ENCODE measurements at places on chromosomes 12 and 14. TPM values are rescaled to one million over a fixed set of nuclear protein-coding genes. Genes with fewer than 3 reads are reported as not detected.
A peak's percentile ranks its signal among the peaks of the same experiment; 100 is the strongest.

DNA sequence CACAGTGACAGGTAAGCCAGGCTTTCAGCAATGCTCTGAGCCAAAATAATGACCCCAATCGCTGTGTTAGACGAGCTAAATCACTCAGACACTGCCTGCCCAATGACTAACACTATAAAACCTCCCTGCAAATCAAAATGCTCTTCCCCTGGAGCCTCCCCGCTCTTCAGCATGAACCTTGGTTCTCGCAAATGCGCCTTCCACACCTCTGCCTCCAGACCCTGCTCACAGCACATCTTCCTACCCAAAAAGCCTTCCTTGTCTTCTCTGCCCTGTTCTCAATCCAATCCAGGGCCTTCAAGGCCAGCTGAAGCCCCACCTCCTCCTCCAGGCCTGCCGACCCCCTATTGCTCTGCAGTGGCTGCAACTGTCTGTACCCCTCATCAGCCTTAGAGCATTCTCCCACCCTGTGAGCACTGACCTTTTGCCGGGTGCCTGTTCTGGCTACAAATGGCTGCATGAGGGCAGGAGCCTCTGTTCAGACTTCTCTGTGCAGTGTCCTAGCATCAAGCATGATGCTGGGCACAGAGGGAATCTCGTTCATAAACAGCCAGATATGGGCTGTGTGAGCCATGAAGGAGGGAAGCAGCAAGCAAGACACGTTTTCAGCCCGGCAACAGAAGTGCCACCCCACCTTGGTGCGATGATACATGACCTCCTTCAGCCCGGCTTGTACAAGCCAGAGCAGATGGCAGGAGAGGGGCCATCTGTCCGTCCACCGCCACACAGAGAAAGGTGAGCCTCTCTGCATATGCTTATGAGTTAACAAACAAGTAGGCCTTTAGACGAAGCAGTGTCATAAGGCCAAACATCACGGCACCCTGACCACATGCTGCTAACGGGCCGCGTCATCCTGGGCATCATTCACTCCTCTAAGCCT, 64.5 kb upstream of the DDX11 start:
- no peaks in the 10 kb centered on the region for H3K36me3 ChIP-seq
- H3K4me3 ChIP-seq, result no peak overlapping the region

DNA sequence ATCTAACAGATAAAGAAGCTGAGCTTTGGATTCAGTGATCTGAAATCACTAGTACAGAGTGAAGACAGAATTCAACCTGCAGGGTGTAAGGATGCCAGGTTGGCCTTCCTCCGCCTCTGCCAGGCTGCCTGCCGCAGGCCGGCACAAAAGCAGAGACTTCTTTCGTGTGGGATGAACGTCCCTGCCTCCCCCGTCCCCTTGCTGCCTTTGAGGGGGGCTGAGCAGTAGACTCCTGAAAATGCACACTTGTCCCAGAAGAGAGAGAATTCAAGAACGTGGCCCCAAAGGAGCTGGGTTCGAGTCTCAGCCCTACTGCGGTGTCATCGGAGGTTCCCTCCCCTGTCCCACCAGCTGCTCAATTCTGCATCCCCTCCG, 154.3 kb downstream of the BCL11B start:
- H3K4me3 ChIP-seq, result no peak overlapping the region
- H3K4me1 ChIP-seq, result no peaks in the 10 kb centered on the region
- no peak for DNase-seq
- H3K27ac ChIP-seq, result no peak overlapping the region
- H3K36me3 ChIP-seq, result no peaks in the 10 kb centered on the region
- peaks cover 26% of the 10 kb centered on the region for H3K27me3 ChIP-seq

DNA sequence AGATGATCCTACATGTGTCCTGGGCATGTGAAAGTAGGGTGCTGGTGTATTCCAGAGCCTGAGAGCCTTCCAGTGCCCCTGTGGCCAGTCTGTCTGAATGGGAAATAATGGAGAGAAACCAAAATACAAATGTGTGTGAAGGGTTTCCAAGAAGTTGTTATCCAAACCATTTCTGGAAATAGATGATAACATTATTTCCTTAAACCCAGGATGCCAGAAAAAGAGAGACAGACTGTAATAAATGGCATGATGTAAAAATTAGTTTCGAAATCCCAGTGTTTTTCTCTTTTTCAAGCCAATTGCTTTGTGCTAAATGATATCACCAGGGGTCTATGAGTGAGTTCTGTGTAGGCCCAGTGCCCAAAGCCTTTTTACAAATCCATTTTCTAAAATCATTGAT, 175.3 kb downstream of the PHLDA1 start:
- no peak overlapping the region for H3K27ac ChIP-seq
- no peaks in the 10 kb centered on the region for H3K27me3 ChIP-seq
- no peak for DNase-seq
- H3K4me1 ChIP-seq, result no peaks in the 10 kb centered on the region

DNA sequence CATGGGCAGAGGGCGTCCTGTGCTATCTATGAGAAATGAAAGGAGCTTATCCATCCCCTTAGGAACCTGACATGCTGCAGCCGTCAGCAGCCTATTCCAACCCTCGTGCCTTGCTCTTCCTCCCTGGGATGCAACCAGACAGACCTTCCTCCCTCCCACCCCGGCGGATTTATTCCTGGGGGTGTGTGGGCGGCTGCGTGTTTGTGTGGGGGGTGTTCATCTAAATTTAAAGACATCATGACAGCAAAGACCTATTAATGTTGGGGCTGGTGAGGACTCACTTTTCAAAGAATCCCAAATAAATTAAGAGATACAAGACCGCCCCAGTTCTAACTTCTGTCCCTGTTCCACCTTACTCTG, 52.0 kb downstream of the WSCD2 start:
- no peak overlapping the region for H3K27ac ChIP-seq
- no peaks in the 10 kb centered on the region for H3K4me1 ChIP-seq
- no peak overlapping the region for H3K4me3 ChIP-seq
- DNase-seq, result no peak
- H3K36me3 ChIP-seq, result no peaks in the 10 kb centered on the region

GRCh38 chr12:67056329-67056728, 212.8 kb upstream of the CAND1 start:
- no peak for DNase-seq
- H3K4me3 ChIP-seq, result no peak overlapping the region
- no peaks in the 10 kb centered on the region for H3K36me3 ChIP-seq
- H3K27ac ChIP-seq, result no peak overlapping the region

DNA sequence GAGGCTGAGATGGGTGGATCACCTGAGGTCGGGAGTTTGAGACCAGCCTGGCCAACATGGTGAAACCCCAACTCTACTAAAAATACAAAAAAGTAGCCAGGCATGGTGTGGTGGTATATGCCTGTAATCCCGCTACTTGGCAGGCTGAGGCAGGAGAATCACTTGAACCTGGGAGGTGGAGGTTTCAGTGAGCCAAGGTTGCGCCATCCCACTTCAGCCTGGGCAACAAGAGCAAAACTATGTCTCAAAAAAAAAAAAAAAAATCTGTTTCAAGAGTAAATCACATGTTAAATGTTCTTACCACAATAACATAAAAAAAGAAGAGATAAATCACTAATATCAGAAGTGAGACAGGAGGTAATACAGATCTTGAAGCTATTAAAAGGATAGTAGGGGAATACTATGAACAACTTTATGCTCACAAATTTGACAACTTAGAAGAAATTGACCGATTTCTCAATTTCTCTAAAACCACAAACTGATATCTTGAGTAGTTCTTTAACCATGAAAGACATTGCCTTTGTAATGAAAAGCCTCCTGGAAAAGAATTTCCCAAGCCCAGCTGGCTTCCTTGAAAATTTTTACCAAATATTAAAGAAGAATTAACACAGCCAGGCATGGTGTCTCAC, 37.7 kb downstream of the TAOK3 start:
- peak; percentile 30 for DNase-seq
- no peaks in the 10 kb centered on the region for H3K4me1 ChIP-seq
- no peak overlapping the region for H3K27ac ChIP-seq
- H3K36me3 ChIP-seq, result no peaks in the 10 kb centered on the region
- H3K4me3 ChIP-seq, result no peak overlapping the region

DNA sequence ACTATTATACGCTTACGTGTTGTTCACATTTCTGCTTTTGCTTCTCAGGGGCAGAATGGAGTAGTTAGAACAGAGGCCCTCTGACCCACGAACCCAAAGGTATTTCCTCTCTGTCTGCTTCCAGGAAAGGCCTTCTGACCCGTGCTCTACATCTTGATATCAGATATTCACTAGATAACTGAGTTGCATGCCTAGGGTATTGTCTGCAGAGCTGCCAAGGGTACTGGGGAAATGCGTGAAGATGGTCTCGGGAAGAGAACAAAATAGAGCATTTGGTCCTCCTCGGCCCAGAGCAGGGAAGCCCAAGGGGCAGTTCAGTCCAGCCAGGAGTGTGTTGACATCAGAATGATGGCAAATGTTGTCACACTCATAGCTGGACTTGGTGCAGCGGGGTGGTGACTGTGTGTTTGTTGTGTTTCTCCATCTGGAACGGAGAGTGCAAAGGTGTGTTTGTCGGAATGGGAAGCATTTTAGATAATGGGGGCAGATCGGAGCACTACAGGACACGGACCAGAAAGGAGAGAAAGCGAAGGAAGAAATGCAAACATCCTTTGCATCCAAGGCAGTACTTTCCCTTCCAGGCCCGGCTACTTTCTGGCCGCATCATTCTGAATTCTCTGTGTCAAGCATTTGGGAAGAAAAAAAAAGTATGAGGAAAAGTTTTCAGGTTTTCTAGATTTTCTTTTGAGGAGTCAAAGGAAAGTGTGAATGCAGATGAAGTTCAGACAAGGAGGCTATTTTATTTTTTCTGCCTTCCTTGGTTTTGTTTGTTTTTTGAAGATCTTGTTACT, 8.1 kb downstream of the GLT1D1 start:
- no peaks in the 10 kb centered on the region for H3K4me1 ChIP-seq
- H3K36me3 ChIP-seq, result no peaks in the 10 kb centered on the region
- no peaks in the 10 kb centered on the region for H3K27me3 ChIP-seq
- DNase-seq, result no peak
- no peak overlapping the region for H3K4me3 ChIP-seq
- H3K27ac ChIP-seq, result no peak overlapping the region

GRCh38 chr12:12265571-12266388, 1.1 kb downstream of the LRP6 start:
- no peaks in the 10 kb centered on the region for H3K27me3 ChIP-seq
- H3K4me1 ChIP-seq, result peaks cover 10% of the 10 kb centered on the region
- no peaks in the 10 kb centered on the region for H3K36me3 ChIP-seq
- DNase-seq, result peak; percentile 59
- peak overlapping the region; percentile 100 for H3K27ac ChIP-seq
- H3K4me3 ChIP-seq, result peak overlapping the region; percentile 87

DNA sequence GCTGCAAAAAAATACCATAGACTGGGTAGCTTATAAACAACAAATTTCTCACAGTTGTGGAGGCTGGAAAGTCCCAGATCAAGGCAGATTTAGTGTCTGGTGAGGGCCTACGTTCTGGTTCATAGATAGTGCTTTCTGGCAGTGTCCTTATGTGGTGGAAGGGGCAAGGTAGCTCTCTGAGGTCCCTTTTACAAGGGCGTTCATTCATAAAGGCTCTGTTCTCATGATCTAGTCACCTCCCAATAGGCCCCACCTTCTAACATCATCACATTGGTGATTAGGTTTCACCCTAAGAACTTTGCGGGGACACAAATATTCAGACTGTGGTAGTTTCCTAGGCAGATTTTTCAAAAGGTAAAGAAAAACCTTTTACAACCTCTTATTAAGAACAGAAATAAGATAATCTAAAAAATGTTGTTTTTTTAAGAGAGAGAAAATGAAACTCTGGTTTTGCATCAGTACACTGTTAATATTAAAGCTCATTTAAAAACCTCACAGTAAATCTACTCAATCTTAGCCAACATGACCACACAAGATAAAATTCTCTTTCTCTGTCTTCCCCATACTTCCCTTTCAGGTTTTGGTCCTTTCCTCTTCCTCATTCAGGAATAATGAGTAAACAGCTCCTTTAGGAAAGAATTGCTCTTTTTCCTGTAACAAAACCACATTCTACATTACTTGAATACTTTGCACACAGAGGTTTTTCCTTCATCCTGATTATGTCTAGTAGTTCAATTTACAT, 117.5 kb downstream of the UNC79 start:
- no peaks in the 10 kb centered on the region for H3K4me1 ChIP-seq
- H3K27ac ChIP-seq, result no peak overlapping the region
- DNase-seq, result no peak
- no peak overlapping the region for H3K4me3 ChIP-seq
- H3K36me3 ChIP-seq, result no peaks in the 10 kb centered on the region

- H3K4me1 ChIP-seq, result no peaks in the 10 kb centered on the region
- H3K27me3 ChIP-seq, result peaks cover 5% of the 10 kb centered on the region
- no peaks in the 10 kb centered on the region for H3K36me3 ChIP-seq
- no peak overlapping the region for H3K4me3 ChIP-seq
Observed at GRCh38 chr12:112607427-112607826, 184.1 kb upstream of the RPH3A start.

DNA sequence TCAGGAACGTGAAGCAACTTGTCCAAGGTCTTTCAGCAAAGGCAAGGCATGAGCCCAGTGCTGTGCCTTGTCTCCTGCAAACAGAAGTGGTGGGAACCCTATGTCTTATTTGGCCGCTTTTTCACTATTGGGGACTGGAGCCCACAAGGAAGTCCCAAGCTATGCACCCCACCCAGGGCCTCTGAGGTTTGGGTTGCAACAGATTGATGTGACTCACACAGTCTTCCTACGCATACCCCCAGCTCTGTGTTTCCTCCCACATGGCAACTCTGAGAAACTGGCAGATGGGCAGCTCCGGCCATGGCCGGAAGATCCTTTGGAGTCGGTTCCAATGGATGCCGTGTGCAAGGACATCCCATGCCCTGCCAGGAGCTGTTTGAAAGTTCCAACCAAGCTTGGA, 28.3 kb upstream of the CMKLR1 start:
- no peaks in the 10 kb centered on the region for H3K36me3 ChIP-seq
- H3K27ac ChIP-seq, result no peak overlapping the region
- no peak overlapping the region for H3K4me3 ChIP-seq
- peak; percentile 20 for DNase-seq

DNA sequence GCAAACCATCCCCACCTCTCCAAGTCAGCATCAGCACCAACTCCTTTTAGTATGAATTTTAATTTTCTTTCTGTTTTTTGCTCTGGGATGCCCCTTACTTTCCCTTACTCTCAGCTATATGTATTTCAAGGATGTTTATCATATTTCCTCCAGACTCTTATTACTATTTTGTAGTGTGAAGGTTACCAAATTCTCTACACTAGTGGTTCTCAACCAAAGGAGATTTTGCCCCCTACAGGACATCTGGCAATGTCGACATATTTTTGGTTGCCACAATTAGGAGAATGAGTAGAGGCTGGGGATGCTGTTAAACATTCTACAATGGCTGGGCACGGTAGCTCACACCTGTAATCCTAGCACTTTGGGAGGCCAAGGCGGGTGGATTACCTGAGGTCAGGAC, 29.1 kb upstream of the SOS2 start:
- no peak overlapping the region for H3K4me3 ChIP-seq
- peak; percentile 15 for DNase-seq
- H3K4me1 ChIP-seq, result no peaks in the 10 kb centered on the region

LTBR gene
- 2.8 TPM for total RNA-seq

KRT77 gene
- total RNA-seq, result not detected

KLRC1 gene
- total RNA-seq, result not detected

All from astrocyte (in vitro differentiated cells and primary cell).